Central memory CD4-positive, alpha-beta T cell (primary cell): ENCODE measurements at places on chromosomes 11 and 22.

- no peak for DNase-seq
Measured at GRCh38 chr11:1196516-1197391, 26.1 kb upstream of the MUC5B start.

DNA sequence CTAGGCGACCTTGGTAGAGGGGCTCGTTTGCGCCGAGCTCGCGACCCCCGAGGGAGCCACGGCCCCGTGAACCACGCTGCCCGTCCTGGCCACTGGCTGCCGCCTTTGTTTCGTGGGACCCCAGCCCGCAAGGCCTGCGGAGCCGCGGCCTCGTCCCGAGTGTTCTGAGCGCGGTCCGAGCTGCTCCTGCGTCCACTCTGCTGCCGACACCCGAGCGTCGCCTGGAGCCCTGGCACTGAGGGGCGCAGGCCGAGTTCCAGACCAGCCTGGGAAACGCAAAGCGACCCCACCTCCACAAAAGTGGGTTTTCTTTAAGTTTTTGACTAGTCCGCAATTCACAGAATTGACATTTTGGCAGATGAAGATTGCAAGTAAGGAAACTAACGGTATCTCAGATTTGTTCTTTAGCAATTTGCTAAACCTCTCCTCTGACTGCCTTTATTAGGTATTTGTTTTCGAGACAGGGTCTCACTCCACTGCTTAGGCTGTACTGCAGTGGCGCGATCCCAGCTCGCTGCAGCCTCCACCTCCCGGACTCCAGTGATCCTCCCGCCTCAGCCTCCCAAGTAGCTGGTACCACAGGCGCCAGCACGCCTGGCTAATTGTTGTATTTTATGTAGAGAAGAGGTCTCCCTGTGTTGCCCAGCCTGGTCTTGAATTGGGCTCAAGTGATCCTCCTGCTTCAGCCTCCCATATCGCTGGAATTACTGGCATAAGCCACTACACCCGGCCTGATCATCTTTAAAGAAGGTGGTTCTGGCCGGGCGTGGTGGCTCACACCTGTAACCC lies 879 bp upstream of the RNH1 start:
- DNase-seq, result no peak

DNA sequence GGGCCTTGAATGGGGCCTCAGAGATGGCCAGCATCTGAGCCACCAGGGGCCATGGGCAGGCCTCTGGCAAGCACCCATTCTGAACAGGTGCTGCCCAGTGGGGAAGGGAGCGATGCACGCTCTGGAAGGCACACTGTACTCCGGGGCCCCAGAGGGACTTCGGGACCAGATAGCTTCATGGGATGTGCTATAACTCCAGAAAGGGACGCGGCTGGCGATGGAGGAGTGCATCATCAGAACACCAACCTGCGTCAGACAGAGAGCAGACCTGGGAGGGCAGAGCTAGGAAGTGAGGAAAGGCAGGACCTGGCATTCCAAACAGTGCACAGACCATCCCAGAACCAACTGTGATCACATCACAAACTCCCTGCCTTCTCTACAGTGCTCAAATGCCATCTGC lies 16.8 kb downstream of the DGCR2 start:
- no peak for DNase-seq

DNA sequence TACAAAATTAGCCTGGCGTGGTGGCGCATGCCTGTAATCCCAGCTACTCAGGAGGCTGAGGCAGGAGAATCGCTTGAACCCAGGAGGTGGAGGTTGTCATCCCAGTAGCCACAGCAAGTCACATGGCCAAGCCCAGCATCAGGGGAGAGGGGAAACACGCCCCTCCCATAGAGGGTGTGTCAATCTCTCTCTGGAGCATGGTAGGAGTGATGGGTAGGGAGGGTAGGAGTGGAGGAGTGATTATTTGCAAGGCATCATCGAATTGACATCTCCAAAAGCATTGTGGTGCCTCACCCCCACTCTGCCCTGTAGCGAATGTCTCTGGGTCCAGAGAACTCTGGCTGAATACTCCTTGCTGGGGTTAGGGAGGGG lies 6.1 kb upstream of the SSTR3 start:
- no peak for DNase-seq

- no peak for DNase-seq
Measured at GRCh38 chr22:49962751-49963646, 2.4 kb downstream of the PIM3 start.

- DNase-seq, result no peak
Measured at GRCh38 chr22:35128637-35129036, 62.7 kb downstream of the ISX start.

- no peak for DNase-seq
Measured at GRCh38 chr11:33237039-33237597, 20.1 kb upstream of the HIPK3 start.

DNA sequence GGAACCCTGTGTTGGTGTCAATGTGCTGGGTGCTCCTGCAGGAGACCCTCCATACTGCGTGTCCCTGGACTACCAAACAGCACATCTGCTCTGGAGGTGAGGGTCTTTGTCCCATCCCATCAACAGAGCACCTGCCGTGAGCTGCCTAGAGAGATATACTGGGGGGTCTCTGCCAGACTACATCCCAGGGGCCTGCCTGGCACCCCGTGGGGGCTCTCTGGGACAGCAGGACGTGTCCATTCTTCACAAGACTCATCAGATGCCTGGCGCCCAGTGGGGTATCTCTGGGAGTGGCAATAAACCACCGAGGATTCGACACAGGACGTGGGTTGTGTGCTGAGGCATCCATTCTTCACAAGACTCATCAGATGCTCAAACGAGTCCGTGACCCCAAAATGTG lies 42.7 kb downstream of the SHANK2 start:
- no peak for DNase-seq

DNA sequence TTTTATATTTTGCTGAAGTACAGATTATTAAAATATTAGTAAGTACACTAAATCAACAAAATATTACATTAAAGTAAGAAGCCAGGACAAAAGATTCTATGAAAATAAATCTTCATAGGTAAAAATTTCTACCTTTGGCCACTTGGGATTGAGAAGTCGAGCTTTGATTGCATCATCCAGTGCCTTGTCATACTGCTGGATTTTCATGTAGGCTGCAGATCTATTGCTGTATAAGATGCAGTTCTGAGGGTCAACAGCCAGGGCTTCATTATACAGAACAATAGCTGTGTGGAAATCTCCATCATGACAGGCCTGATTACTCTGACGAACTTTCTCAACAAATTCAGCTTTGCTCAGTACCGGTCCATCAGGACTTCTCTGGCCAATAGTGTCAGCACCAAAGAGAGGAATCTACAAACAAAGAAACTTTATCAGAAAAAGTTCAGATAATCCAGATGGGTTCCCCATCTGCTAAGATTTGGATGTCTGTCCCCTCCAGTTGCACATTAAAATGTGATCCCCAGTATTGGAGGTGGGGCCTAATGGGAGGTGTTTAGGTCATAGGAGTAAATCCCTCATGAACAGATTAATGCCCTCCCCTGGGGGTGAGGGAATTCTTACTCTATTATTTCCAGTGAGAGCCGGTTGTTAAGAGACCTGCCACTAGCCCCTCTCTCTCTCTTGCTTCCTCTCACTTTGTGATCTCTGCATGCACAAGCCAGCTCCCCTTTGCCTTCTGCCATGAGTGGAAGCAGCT lies 50.0 kb downstream of the TTC28 start:
- DNase-seq, result no peak

- no peak for DNase-seq
Measured at GRCh38 chr11:57397394-57397990, 7.0 kb upstream of the PRG2 start.

- no peak for DNase-seq
Measured at GRCh38 chr11:122984186-122985011, 2.8 kb upstream of the BSX start.

- DNase-seq, result no peak
Measured at GRCh38 chr11:69501891-69502860, 20.7 kb downstream of the LINC01488 start.

GRCh38 chr11:99325847-99326246 lies 305.1 kb downstream of the CNTN5 start:
- no peak for DNase-seq

GRCh38 chr11:121464352-121464946 lies 11.7 kb upstream of the SORL1-AS1 start:
- DNase-seq, result peak; percentile 67

DNA sequence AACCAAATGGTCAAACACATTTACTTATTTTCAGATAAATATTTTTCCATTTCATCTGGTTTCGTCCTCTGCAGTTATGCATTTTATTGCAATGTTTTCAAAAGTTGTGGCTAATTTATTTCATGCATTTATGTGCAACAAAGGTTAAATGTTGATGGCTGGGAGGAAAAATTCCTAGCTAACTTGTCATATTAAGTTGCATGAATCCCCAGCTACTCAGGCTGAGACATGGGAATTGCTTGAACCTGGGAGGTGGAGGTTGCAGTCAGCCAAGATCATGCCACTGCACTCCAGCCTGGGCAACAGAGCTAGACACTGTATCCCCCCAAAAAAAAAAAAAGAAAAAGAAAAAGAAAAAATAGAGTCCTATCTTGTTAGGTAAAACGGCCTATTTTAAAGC lies 1862.4 kb upstream of the RAG2 start:
- DNase-seq, result no peak

DNA sequence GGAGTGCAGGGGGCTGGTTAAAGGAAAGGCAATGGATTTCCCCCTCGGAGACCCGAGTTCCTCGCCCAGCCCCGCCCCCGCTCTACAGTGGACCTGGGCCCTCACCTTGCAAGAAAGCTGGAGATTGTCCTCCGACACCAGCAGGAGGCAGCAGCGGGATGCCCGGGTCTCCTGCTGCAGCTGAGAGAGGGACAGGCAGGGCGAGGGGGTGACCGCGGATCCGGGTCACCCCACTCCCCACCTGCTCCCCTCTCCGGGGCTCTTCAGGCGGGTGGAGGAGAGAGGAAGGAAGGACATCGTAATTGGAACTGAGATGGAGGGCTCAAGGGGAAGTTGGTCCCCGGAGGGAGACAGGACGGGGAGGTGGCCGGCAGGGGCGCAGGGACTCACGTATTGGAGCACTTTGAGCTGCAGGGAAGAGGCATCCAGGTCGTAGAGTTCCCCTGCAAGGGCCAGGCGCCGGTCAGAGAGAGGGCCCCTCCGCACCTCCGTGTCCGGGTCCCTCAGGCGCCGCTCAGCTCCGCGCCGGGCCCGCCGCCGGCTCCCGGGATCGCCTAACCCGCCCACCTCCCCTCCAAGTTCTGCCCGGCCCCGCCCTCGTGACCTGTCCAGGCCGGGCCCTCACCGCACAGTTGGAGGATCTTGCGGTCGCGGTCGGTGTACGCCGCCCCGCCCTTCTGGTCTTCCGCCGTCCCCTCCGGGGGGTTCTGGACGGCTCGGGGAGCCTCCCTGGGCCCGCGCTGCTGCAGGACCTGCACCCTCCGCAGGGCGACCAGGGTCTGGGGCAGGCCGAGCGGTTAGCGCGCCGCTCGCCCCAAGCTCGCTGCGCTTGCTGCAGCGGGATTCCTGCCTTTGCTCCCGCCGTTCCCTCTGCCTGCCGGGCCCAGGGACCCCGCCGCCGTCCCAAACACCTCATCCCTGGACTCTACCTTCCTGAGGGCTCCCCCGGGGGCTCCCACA lies 84.1 kb downstream of the PDE2A start:
- DNase-seq, result peak; percentile 36

DNA sequence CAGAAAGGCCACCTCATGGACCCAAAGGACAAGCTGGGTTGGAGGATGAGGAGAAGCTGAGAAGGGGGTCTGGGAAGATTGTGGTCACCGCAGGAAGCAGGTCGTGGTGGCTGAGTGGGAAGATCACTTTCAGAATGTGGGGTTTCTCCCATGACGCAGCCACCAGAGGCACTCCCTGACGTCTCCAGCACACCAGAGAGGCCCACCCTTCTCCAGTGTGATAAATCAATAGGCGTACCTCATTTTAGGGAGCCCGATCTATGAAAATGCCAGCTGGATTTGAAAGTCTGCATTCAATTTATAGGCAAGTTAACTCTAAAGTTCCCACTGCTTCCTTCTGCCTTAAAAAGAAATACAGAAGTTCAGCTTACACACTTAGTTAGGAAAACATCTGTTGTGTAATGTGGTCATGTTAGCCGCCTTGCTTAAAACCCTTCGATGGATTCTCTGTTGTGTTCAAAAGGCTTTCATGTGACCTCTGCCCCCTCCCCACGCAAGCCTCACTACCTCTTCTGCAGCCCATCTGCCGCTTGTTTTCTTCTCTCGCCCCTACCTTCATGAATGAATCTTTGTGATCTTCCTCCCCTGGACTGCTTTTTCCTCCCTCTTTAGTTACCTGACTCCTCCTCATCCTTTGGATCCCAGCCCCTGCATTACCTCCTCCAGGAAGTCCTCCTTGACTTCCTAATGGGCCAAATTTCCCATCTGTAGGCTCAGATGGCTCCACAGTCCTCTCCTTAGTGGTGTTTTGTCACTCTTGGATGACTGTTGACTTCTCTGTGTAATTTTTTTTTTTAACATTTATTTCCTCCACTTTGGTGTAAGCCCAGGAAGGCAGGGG lies 10.7 kb downstream of the TSPAN18 start:
- DNase-seq, result no peak

DNA sequence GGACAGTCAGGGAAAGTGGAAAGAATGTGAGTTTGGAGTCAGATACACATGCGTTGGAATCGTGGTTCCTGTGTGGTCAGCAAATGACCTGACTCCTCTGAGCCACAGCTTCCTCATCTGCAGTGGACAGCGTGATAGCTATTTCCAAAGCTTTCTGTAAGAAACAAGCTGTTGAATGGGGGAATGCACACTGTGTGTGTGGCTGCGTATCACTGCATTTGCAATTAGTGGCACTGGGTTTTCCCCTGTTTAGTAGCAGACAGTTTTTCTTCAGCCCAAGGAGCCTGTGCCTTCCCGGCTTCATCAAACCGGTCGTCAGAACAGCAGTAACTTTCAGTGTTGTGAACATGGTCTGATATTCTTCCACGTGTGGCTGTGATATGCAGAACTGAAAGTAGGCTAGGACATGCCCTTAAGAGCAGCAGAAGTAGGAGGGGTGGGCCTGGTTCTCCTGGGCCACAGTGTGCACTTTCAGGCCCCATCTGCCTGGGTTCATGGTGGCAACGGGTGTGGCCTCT lies 121.5 kb downstream of the RRAS2 start:
- no peak for DNase-seq

DNA sequence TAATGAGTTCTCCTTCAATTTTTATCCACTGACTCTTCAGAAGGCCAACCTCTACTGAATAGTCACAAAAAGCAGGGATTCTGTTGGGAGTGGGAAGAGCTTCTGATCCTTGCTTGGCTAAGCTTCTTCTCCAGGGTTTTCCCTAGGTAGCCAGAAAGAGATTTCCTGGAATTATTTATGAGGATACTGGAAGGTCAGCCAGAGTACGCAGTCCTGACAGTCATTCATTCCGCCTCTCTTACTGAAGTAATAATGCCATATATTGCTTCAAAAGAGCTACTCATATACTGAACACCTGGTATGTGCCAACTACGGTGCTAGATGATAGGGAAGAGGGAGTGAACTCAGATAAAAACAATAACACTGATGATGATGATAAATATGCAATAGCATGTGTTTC lies 116.1 kb downstream of the CCDC34 start:
- no peak for DNase-seq
